Activated gamma-delta T cell treated with anti-CD3 and anti-CD28 coated beads, Interleukin-2, amount 50 U/mL, for 16 hours (primary cell): ENCODE measurements at places on chromosomes 13 and 19.

- DNase-seq: no peak
Measured at GRCh38 chr13:42114912-42115311, 66.5 kb downstream of the DGKH start.

- peak; percentile 97 for DNase-seq
Measured at GRCh38 chr19:45817010-45817724, 2.1 kb upstream of the RSPH6A start.

DNA sequence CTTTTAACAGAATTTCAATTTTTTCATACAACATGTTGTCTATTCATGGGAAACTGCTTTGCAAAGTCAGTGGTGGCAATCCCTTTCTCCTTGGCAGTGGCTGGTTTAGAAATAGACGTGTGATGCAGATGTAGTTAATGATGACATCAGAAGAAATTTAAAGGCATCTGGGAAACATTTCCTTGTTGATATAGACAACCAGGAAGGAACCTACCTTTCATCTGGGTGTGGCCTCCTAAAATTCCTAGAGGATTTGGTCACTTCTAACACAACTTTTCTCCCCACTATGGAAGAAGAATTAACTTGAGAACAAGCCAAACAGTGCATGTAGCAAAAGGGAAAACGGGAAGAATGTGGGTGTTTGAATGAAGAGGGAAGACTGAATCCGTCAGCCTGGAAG lies 102.8 kb downstream of the EFNB2 start:
- DNase-seq: no peak

DNA sequence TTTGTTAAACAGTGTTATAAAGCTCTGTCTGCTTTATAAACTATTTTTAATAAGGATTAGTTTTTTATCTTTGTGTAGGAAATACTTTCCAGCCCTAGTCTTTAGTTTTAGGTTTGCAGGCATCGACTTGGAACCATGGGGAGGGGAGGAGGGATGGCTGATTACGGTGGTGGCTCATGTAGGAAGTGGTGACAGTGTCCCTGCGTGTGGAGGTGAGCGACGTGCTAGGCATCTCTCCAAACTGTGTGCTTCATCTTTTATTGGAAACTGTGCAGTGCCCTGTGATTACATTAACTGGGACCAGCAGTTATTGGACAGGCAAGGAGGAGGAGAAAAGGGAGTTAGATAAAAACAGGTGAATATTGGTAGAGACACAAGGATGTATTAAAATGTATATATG lies 203.8 kb downstream of the ATP8A2 start:
- DNase-seq: no peak

GRCh38 chr13:102838982-102839381 lies 6.8 kb upstream of the ERCC5 start:
- DNase-seq: no peak

DNA sequence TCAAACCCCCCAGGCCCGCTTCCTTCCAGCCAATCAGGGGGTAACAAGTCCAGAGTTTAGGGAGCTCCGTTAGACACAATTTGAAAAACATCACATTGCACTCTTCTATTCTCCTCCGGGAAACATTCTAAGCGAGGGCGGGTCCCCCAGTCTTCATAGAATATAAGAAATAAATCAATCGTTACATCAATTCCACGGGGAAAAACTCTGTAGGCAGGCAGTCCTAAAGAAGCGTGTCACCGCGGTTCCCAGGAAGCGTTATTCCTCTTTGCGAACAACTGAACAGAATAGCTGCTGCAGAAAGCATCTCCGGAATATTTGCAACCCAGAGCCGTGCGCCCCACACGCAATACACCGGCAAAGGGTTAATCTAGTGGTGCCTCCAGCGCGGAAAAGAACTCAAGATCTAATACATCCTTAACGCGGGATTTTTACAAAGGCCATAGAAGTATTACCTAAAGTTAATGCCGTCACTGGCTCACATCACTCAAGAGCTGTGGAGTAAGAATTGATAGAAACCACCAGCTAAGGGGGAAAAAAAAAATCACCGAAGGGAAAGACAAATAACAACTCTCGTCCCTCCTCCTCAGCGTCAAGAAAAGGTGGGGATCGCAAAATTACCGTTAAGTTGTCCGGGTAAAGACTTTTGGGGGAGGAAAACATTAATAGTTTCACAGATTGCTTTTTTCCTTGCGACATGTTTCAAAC lies 65.1 kb downstream of the KCNRG start:
- no peak for DNase-seq

DNA sequence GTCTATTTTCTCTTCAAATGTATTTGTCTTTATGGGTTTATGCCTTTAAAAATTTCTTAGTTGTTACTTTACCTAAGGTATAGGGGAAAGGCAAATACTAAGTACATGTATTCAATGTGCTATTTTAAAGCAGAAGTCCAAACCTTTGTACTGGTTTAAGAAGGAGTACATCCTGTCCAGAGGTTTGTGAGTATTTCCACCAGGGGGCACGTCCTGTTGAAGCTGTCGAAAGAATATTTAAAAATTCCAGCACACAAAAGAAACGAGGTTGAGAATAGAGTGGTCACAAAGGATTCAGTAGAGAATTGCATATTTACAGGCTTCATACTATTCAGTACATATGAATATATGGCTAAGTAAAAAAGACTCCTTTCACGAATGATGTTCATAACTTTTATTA lies 59.8 kb downstream of the URI1 start:
- DNase-seq: no peak

- DNase-seq: no peak
Measured at GRCh38 chr13:46621133-46621532, 68.2 kb downstream of the LRCH1 start.

GRCh38 chr19:33622809-33623511 lies 1.2 kb downstream of the CHST8 start:
- DNase-seq: no peak

- DNase-seq: no peak
Measured at GRCh38 chr19:48630296-48631063, 6.7 kb downstream of the DBP start.

DNA sequence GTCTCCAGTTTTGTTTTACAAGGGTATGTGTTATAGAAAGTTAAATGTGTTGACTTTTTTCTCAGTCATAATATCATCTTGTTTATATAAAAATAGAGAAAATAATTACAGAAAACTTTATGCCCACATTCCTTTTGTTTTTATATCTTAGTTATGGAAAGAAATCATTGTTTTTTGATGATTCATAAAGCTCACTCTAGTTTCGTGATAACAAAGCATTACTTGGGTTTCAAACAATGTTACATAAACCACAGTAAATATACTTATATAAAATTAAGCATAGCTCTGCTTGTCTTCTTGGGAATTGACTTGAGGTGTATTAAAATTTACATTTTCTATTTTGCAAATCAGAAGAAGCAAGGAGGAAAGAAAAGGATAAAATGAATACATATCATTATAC lies 111.8 kb downstream of the SGCG start:
- DNase-seq: no peak

- DNase-seq: no peak
Measured at GRCh38 chr13:49278211-49278610, 30.5 kb downstream of the CDADC1 start.

DNA sequence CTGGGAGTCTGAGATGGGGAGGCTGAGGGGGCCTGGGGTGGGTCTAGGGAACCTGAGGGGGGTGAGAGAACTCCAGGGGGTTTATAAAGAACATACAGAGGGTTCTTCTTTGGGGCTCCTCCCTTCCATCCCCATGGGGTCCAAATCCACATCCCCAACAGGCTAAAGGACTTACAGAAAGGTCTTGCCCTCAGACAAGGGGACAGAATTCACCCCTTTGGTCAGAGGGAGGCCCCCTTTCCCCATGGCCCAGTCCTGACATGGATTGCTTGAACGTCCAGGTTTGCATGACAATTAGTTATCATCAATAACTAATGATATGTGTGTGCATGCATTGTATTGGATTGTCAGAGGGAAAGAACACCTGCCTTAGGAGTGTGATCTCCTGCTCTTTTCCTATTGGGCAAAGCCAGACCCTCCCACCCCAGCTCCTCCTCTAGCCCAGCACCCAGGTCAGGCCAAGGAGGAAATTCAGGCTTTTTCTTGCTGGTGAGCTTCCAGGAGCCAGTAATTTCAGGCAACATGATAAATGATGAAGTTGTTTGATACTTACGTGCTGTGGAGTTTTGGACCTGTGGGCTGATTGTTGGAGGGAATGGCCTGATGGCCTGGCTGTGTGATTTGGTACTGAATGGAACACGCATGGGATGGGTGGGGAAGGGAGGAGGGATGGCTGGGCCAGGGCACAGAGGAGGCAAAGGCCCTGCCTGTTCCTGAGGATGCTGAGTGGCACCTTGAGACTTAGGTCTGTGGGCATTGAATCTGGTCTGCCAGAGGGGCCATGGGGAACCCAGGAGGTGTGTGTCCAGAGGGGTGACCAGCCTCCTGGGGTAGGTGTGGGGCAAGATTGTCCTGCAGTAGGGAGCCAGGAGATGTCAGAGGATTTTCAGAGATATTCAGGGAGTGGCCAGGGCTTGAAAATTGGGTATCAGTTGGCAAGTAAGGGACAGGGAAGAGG lies 1.1 kb downstream of the KLHL26 start:
- DNase-seq: no peak

DNA sequence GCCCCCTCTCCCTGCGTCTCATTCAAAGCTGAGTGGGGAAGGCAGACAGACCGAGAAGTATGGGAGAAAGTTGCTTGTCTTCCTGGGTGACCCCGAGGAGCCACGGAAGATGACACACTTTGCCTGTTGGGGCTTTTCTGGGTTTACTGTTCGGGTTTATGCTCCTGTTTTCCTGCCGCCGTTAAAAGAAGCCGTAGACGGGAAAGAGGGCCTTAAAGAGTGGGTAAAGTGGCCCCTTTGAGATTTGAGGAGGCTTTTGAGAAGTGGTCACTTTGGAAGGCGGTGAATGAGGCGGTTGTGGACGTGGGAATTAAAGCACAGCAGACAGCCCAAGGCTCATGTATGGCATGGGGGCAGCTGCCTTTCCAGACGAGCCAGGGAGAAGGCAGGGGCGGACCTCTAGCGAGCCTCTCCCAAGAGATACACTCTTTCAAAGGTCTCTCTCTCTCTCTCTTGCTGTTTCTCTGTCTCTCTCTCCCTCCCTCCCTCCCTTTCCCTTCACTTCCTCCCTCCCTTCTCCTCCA lies 493 bp upstream of the LHFPL6 start:
- no peak for DNase-seq

DNA sequence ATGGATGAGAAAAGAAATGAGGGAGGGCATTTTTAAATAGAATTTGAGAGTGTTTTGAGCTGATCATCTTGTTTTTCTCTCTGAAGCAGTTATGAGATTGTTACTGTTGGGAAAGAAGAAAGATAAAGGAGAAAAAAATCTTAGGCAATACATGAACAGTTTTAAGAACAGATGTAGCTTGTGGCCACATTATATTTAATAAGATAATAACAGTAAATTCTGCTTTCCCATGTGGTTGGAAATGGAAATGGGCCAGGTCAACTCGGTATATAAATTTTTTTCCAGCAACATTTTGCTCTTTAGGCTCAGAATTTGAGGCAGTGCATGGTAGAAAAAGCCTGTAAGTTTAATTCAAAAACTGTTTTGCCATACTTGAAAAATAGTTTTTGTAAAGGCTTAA lies 118.7 kb downstream of the POSTN start:
- no peak for DNase-seq

DNA sequence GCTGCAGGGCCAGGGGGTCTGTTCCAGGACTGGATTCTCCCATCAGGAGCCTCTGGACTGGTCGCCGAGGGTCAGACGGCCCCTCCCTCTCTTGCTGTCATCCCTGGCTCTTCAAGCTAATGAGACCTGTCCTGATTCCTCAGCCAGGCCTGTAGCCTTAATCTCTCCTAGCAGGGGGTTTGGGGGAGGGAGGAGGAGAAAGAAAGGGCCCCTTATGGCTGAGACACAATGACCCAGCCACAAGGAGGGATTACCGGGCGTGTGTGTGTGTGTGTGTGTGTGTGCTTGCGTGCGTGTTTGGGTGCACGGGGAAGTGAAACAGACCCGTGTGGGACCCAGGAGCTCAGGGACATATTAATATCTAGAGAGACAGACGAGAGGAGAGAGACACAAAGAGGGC lies 1.9 kb upstream of the CRX start:
- DNase-seq: no peak

DNA sequence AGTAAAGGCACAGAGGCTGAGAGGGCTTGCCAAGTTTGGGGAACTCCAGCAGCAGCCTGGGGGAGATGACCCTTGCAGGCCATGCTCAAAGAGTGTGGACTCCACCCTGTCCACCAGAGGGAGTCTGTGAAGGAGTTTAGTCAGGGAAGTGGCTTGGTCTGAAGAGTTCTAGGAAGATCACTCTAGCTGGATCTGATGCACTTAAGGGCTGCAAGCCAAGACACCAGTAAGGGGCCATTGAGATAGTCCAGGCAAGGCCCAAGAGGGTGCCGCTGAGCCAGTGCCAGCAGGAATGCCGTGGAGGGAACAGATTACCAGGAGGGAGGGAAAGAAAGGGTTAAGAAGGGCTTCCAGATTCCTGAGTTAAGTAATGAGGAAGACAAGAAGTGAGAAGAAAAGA lies 68.7 kb downstream of the ZAR1L start:
- no peak for DNase-seq

- DNase-seq: no peak
Measured at GRCh38 chr19:28606269-28607032, 606.5 kb downstream of the UQCRFS1 start.

- DNase-seq: no peak
Measured at GRCh38 chr13:79662882-79663281, 181.9 kb downstream of the NDFIP2 start.

GRCh38 chr13:34078334-34078999 lies 260.5 kb downstream of the RFC3 start:
- DNase-seq: no peak

- no peak for DNase-seq
Measured at GRCh38 chr13:25771202-25771601, 280.6 kb downstream of the SHISA2 start.

- DNase-seq: no peak
Measured at GRCh38 chr13:85236413-85236812, 562.8 kb downstream of the SLITRK6 start.

- DNase-seq: no peak
Measured at GRCh38 chr13:72229067-72229466, 362.1 kb upstream of the DACH1 start.

DNA sequence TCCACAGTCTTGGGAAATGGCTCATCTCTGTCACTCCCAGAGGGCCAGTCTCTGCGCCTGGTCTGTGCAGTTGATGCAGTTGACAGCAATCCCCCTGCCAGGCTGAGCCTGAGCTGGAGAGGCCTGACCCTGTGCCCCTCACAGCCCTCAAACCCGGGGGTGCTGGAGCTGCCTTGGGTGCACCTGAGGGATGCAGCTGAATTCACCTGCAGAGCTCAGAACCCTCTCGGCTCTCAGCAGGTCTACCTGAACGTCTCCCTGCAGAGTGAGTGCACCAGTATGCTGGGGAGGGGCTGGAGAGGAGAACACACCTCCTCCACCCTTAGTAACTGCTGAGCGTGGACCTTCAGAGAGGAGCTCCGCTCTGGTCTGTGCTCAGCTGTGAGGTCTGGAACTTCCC lies 2.3 kb downstream of the SIGLEC9 start:
- DNase-seq: no peak

DNA sequence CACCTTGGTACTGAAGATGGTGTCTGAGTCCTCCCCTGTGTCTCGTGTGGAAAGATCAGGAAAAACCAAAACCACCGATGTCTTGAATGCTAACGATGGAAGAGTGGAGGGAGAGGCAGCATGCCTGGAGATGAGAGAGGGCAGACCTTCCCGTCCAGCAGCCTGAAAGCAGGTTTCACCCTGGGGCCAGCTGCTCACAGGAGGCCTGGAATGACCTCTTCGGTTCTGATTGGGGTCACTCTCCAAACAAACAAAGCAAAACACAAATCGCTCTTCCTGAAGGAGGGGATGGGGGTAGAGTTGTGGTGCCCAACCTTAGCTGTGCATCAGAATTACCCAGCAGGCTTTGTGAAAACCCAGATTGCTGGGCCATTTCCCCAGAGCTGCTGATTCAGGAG lies 142.3 kb upstream of the SOX1 start:
- DNase-seq: no peak
